Smooth muscle cell of the umbilical artery (primary cell): ENCODE measurements at places on chromosomes 16 and 17. TPM values are rescaled to one million over a fixed set of nuclear protein-coding genes. Genes with fewer than 3 reads are reported as not detected.

CD300LG gene
- not detected in 2 replicates for total RNA-seq

SPAG7 gene
- total RNA-seq: 45.8 and 52.9 TPM in 2 replicates

CASKIN1 gene
- total RNA-seq: 0.30 and 0.92 TPM in 2 replicates

ATP2C2 gene
- total RNA-seq: not detected in 2 replicates

TMEM219 gene
- 63.9 and 76.0 TPM in 2 replicates for total RNA-seq

ADAM11 gene
- total RNA-seq: 0.30 and 0.69 TPM in 2 replicates
